Kidney epithelial cell (primary cell): ENCODE measurements at places on chromosomes 7 and 10.
A peak's percentile ranks its signal among the peaks of the same experiment; 100 is the strongest.

DNA sequence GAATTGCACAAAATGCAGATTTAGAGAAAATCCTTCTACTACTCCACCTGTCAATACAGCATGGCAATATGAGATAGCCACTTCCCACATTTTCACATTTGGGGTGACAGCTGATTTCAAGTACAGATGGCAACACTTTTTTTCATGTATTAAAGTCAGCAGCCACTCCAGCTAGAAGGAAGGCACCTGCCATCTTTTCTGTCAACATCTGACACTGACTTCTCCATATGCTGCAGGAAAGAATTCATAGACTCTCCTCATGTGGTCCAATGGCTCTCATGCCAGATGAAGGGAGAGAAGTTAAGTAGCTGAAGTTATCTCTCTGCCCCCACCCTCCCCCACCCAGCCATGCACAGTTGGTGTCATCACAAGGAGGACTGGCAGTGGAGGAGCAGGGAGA is 912.0 kb downstream of the SORCS1 start:
- DNase-seq: no peak

DNA sequence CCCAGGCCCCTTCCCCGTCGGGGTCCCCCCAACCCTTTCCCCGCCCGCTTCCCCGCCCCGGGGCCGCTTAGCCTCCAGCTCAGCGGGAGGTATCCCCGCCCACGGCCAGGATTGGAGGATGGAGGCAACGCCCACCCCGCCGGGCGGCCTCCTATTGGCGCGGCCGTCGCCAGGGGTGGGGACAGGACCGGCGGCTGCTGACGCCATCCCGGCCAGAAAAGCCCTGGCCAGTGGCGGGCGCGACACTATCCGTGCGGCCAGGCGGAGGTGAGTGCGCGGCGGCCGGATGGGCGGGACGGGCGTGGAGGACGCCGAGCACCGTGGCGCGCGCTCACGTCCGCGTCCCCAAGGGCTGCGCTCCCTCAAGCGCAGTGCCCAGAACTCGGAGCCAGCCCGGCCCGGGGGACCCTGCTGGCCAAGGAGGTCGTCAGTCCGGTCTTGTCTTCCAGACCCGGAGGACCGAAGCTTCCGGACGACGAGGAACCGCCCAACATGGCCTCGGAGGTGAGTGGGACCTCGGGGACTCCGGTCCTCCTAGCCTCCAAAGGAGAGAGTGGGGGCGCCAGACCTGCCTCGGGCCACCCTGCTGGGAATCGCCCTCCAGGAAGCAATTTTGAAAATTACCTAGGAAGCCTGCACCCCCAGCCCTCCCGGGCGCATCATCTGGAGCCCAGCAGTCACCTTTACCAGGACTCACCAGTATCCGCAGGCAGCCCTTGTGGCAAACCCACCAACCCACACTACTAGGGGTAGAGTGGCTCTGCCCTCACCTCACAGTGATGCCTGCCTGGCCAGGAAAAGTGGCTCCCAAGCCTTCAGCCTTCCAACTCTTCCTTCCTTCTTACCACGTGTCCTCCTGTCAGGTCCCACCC is at the start of gene ASL:
Gene ASL, plus strand, starts transcription at position 230 of the 872 bp plus-strand sequence. Its CDS starts 263 bp downstream, at position 493.
- peak; percentile 51 for DNase-seq

GRCh38 chr10:1185911-1186682 is 129.9 kb downstream of the WDR37 start:
- no peak for DNase-seq

DNA sequence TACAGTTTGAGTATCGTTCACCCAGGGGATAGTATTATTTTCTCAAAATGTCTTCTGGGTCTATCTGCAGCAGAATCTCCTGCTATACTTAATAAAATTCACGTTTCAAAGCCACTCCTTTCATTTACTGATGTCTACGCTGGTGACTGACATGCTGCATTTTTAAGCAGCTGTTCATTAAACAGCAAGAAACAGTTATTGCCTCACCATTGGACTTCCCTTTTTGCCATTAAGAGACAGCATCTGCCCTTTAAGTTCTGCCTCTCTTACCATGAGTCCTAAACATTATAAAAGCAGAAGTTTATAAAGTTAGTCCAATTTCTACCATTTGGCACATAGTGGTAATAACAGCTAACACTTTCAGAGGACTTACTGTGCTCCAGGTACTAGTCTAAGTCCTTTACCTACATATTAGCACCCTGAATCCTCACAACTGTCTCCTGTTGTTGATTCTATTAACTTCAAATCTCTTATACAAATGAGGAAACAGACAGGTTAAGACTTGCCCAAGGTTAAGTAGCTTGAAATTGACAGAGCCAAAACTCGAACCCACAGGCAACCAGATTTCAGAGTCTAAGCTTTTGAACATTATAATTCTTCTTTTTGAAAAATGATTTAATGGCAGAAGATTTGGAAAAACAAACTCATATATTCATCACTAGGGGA is 169.5 kb downstream of the SNX13 start:
- DNase-seq: no peak

GRCh38 chr10:79460687-79461086 is 15.3 kb upstream of the ZCCHC24 start:
- no peak for DNase-seq

GRCh38 chr10:38016354-38016753 is 5.9 kb downstream of the ZNF33A start:
- no peak for DNase-seq

DNA sequence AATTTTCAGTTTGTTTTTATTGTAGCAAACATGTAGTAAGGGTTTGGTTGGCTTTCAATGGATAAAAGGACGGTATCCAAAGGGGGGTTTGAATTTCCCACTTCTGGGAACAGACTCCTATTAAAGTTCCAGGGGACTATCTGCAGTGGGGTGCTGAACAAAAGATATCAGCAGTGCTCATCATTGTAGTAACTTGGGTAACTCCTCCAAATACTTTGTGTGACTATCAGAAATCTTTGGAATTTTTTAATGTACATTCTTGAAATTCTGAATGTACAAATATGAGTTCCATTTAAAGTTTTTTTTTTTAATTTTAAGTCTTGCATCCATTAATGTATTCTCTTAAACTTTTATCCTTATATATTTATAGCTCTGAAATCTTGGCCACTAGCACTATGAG is 42.1 kb downstream of the CYP51A1 start:
- DNase-seq: no peak

GRCh38 chr7:2523461-2523936 is 3.9 kb downstream of the LFNG start:
- DNase-seq: no peak

DNA sequence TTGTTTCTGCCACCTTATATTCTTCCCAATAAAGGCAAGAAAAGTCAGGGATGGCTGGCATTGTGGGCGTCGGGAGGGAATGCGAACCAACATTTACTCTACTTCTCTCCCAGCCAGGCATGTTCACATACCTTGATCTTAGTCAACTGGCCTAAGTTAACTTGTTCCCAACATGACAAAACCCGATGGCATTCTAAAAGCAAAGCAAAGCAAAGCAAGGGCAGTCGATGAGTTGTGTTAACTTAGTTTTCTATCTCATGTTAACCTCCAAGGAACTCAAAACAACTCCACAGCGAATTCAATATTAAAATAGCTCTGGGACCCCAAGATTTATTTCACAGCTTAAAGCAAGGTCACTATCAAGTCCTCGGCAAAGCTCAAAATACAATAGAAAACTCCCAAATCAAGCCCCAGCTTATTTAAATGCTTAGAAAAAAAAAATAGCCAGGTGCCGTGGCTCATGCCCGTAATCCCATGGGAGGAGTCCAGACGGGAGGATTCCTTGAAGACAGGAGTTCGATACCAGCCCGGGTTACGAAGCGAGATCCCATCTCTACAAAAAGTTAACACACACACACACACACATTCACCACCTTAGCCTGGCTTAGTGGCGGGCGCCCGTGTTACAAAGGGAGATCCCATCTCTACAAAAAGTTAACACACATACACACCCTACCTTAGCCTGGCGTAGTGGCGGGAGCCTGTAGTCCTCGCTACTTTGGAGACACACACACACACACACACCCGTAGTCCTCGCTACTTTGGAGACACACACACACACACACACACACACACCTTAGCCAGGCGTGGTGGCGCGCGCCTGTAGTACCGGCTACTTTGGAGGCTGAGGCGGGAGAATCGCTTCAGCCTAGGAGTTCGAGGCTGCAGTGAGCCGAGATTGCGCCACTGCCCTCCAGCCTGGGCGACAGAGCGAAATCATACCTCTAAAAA is 901 bp upstream of the CCNY start:
- no peak for DNase-seq

DNA sequence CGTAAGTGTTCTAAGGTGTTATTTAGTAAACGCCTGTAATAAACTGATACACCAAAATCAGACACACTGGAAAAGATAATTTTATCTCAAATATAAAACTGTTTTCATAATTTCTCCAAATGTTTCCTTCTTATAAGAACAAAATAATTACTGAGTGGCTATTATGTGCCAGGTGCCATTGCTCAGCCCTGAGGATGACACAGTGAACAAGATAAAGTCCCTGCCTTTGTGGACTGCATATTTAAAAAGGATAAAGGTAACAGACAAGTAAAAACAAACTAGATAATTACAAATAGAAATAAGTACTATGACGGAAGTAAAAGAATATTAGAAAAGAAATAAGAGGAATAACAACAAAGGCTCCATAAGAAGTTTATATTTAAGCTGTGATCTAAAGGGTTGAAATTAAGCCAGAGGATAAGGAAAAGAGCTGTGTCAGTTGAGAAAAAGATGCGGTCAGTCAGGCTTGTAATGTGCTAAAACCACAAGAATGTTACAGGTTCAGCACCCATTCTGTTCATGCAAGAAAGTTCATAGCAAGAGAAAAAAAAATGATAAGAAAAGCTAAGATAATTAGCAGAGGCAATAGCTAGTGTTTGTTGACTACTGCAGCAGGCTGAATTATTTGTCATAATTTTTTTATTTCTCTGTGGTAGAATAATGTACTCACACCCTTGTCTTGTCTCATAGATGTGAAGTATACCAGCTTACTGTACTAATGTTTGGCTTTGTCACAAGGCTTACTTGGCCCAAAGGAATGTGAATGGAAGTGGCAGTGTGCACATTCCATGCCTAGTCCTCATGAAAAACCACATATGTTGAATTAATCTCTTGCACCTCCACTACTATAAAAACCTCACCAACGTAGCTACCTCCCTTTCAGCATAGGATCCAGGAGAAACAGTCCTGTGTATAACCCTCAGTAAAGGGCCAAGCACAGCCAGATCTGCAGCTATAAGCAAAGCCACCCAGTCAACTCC is 75.1 kb downstream of the CRPPA start:
- peak; percentile 87 for DNase-seq

GRCh38 chr10:129213256-129213655 is 253.8 kb upstream of the MGMT start:
- no peak for DNase-seq

GRCh38 chr7:67738145-67738544 is 741.5 kb downstream of the TYW1 start:
- no peak for DNase-seq

DNA sequence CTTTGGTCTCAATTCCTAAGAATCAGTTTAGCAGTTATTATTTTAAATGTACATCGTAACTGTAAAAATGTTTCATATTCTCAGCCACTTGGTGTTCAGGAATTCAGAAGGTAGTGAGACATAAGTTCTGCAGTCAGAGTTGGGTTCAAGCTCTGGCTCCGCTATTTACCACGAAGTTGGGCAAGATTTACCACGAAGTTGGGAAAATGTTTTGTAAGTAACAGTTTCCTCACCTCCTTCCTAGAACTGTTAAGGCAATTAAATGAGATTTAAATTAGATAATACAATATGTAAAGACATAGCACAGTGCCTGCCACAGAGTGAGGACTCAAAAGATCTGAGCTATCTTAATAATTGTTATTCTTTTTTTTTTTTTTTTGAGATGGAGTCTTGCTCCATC is 16.3 kb upstream of the ABLIM1 start:
- no peak for DNase-seq

GRCh38 chr7:94650147-94651051 is 5.5 kb downstream of the SGCE start:
- DNase-seq: no peak

GRCh38 chr7:2541291-2542010 is 13.9 kb downstream of the BRAT1 start:
- no peak for DNase-seq

GRCh38 chr7:5523052-5523711 is 99.5 kb upstream of the TNRC18 start:
- DNase-seq: no peak

DNA sequence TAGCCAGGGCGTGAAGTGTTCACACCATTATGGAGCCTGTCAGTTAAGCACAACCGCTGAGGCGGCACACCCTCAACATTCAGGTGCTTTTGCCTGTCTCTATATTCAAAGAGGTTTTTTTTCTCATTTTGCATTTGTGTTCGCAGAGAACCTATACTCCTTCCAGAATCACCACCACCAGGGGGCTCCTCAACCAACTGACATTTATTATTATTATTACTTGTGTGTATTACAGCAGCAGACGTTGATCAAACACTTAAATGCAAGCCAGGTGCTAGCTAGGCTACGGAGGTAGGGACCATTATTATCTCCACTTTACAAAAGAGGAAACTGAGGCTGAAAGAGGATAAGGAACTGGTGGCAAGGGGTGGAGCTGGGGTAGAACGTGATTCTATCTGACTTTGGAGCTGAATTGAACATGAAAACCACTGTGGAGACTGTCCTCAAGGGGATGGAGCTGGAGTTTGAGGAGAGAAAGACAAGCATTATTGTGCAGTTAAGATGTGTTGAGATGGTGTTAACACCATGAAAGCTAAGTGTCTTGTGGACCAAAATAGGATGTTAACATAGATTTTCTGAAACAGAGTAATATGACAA is 133.8 kb upstream of the PLXNA4 start:
- no peak for DNase-seq

- no peak for DNase-seq
Observed at GRCh38 chr10:59833810-59834209, 72.5 kb downstream of the CCDC6 start.

- DNase-seq: no peak
Observed at GRCh38 chr10:124217906-124218804, 124.8 kb upstream of the CHST15 start.

DNA sequence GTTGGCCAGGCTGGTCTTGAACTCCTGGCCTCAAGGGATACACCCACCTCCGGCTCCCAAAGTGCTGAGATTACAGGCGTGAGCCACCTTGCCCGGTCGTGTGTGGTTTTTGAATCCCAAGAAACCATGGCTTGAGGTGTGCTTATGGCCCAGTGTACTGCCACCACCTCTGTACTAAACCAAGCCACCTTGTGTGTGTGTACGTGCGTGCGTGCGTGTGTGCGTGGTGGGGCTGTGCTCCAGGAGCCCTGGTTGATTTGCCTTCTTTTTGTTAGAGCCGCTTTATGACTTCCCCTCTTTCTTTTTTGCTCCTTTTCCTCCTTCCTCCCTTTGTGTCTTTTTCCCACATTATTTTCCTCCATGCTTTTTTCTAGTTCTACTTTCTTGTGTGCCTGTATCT is 121.4 kb downstream of the CAMK1D start:
- no peak for DNase-seq

GRCh38 chr7:91835826-91836368 is 44.6 kb downstream of the MTERF1 start:
- DNase-seq: no peak
